ENCODE measurements at places on chromosomes 13 and 19.

DNA sequence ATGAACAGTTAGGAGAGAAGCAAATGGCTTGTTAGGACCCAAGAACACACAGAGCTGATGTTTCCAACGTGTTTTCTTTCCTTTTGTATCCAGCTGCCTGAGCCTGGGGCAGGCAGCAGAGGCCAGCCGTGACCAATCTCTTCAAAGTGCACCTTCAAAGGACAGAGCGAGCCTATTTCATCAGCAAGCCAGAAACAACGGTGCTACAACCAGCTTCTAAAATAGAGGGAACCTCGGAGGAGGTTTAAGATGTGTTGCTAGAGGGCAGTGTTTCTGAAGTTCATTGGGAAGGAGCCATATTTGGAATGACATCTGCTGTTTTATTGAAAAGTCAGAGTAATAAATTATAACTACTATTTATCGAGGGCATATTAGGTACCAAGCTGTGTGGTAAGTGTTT lies 56.2 kb upstream of the RFC3 start:
- DNase-seq, result no peak

GRCh38 chr19:32316034-32316433 lies 29.4 kb upstream of the ZNF507 start:
- DNase-seq, result no peak

GRCh38 chr13:94608586-94608985 lies 6.9 kb downstream of the GPR180 start:
- peak; percentile 3 for DNase-seq

GRCh38 chr13:89726690-89727435 lies 1620.6 kb upstream of the MIR17HG start:
- DNase-seq, result no peak

- no peak for DNase-seq
Measured at GRCh38 chr13:101941095-101941783, 460.6 kb downstream of the FGF14 start.

GRCh38 chr19:41384351-41384750 lies 8.0 kb downstream of the TMEM91 start:
- DNase-seq, result no peak

GRCh38 chr13:49711218-49711863 lies 20.1 kb upstream of the EBPL start:
- no peak for DNase-seq

DNA sequence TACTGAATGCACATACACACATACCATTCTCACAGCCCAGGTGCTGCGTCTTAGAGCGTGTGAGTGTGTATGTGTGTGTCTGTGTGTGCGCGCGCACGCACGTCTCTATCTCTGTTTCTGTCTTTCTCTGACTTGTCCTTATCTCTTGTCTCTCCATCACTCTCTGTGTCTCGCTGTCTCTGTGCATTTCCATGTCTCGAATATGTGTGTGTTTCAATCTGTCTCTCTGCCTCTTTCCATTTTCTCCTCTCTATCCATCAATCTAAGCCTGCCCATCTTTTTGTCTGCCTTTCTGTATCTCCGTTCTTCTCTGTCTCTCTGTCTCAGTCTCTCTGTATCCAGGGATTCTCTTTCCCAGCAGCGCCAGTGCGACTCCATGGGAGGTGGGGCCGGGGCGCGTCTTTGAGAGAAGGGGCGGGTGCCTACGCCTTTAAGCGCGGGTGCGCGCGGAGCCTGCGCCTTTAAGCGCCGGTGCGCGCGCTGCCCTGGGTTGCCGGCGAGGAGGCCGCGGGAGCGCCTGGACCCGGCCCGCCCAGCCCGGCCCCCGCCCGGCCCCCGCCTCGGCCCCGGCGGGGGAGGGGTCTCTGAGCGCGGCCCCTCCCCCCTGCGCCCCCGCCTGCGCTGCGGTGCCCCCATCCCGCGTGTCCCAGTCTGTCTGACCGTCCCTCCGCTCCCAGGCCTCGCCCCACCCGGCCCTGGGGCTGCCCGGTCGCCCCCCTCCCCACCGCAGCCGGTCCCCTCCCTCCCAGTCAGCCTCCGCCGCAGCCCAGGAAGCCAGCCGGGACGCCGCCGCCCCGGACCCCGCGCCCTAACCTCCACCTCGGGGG lies at the start of gene LRFN3:
Gene LRFN3 (plus strand): TSS at position 464 of the 827 bp plus-strand sequence. CDS start 3,052 bp downstream, outside the sequence.
- peak; percentile 51 for DNase-seq

GRCh38 chr19:48631225-48631624 lies 6.0 kb downstream of the DBP start:
- DNase-seq, result no peak

DNA sequence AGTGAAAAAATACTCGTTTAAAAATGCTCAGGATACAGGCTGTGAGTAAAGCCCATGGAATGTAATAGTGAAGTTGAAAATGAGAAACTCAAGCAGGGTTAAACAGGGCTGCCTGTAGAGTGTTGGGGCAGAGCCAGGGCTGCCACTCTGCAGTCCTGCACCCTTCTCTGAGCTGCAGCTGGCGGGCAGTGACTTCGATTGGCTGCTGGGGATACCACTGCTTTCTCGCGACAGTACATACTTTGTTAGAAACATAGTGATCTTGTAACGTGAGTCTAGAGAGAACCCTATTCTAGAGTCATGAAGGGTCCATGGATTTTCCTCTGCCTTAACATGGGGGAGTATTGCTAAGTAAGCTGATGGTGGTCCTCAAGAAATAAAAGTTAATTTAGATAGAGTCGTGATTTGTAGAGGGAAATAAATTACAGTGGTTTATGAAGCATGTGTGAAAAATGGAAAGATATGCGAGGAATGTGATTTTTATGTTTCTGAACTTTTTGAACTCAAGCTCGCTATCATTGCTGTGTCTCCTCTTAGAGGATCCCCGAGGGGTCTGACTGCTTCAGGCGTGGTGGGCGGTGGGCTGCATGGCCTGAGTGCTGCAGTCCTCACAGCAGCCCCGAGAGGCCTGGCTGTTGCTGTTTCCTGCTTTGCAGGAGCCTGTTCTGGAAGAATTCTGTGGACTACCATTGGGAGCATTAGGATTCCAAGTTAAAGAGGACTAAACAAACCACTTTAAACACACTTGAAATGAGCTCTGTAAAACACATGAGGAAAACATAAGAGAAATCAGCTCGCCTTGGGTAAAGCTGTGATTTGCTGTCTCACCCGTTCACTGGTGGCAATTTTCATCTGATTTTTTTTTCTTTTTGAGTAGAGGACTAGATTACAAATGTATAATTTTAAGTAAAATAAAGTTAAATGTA lies 95.7 kb downstream of the ARHGEF7 start:
- no peak for DNase-seq

All from cerebellar nuclear complex (tissue), 1 donor.